ENCODE measurements at places on chromosomes 7 and 10.
A peak's percentile ranks its signal among the peaks of the same experiment; 100 is the strongest.

DNA sequence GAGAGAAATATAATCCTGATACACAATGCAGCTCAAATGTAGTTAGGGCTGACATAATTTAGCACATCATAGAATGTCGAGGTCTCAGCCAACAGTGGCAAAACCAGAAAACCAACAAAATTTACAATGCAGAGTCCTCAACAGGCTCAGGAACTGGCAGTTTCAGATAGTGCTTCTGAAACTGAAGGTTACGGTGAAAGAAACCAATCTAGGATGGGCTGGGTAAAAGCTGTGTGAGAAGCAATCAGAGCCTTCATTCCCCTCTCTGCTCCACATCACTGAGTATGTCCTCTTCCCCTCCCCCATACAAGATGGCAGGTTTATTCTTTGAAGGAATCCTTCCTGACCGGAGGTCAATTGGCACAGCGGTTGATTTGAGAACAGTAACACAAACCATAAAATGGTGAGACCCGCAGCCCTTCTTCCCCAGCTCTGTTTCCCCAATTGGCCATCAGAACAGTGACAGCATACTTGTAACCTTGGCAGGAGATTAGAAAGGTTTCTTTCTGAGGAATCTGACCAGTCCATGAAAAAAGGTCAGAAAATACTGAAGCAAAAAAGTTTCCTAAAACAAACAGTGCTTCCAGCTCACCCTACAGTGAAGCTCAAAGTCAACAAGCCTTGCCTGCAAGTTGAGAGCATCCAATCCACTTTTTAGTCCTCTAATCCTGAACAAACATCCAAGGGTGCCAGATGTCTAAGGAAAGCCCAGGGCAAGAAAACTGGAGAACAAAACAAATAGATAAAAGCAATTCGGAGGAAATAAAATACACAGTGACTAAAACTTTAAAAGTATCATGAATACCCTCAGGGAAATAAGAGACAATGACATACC lies 53.9 kb upstream of the IL6 start:
- no peak for DNase-seq

DNA sequence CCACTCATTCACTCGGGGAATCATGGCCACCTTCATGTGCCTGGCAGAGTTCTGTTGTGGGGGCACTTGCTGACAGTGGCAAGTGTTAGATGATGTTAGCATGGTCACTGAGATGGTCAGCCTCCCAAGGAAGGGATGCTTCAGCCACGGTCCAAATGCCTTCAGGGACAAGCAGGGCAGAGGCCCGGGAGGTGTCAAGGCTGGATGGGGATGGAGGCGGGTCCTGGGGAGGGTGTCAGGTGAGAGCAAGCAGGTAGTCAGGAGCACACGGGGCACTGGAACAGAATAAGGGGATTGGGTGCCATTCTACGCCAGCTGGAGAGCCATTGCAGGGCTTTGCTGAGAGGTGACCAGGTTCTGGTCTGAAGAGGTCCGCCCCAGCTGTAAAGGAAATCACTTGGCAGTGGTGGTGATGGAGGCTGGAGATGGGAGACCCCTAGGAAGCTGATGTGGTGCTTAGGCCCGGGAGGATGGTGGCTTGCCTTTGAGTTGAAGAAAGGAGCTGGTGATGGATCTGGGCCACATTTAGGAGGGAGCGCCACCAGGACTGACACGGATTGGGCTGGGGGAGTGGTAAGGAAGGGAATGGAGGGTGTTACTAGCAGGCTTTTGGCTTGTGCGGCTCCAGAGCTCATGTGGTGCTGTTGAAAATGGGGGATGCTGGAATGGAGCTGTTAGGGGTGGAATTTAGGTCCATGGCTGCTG lies 24.1 kb downstream of the AGAP3 start:
- no peak for DNase-seq

- DNase-seq: no peak
Measured at GRCh38 chr10:126734967-126735366, 64.5 kb upstream of the C10orf90 start.

DNA sequence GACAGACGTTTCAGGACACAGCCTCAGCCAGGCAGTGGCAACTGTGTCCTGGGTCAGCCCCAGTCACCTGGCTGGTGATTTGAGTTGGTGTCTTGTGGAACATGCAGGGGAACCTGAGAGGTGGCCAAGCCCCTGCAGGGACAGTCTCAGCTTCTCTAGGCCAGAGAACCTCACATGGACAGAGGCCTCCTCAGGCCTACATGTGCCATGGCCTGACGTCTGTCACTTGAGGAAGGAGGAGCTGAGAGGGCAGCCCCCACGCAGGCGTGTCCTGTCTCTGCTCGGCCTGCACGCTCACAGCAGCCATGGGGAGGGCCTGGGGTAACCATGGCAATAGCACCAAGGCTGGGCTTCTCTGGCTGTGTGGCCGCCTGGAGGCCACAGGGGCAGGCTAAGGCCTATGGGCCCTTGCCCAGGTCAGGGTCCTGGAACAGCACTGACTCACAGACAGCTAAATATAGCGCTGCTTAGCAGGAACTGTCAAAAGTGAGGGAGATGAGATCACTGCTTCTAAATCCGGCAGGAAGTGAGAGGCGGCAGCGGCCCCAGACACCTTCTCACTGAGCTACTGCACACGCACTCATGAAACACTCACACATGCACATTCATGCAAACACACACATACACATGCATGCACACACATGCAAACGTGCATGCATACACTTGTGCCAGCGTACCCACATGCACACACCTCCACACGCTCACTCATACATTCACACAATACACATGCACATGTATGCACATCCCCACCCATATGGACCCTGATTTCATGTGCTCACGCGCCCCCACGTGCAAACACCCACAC lies 57.0 kb downstream of the YKT6 start:
- DNase-seq: peak; percentile 23

- no peak for DNase-seq
Measured at GRCh38 chr7:152590481-152590880, 85.5 kb downstream of the XRCC2 start.

DNA sequence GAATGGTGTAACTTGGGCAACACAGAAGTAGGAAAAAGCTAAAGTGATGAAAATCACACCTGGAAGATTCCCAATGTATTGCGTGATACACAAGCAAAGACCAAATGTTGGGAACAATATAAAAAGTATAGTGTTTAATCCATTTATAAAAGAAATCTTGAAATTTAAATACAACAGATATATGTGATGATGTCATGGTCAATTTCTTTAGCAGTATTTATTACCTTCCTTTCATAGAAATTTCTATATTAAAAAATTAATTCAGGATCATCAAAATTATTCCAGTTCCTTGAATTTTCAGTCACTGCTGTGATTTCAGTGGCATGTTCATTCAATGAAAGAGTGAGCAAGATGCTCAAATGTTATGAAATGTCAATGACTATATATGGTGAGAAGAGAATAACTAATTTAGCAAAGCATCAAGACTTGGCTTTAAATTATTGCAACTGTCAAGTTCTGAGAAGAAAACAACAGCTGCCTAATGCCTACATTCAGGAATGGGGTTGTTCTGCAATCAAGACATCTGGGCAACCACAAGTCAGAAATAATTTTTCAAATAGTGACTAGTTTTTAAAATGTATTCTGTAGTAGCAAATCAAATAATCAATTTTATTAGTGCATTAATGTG lies 308.8 kb downstream of the SEMA3D start:
- DNase-seq: no peak

- DNase-seq: no peak
Measured at GRCh38 chr10:2335626-2336025, 598.3 kb upstream of the ADARB2 start.

GRCh38 chr7:114150689-114151088 lies 231.9 kb upstream of the PPP1R3A start:
- no peak for DNase-seq

DNA sequence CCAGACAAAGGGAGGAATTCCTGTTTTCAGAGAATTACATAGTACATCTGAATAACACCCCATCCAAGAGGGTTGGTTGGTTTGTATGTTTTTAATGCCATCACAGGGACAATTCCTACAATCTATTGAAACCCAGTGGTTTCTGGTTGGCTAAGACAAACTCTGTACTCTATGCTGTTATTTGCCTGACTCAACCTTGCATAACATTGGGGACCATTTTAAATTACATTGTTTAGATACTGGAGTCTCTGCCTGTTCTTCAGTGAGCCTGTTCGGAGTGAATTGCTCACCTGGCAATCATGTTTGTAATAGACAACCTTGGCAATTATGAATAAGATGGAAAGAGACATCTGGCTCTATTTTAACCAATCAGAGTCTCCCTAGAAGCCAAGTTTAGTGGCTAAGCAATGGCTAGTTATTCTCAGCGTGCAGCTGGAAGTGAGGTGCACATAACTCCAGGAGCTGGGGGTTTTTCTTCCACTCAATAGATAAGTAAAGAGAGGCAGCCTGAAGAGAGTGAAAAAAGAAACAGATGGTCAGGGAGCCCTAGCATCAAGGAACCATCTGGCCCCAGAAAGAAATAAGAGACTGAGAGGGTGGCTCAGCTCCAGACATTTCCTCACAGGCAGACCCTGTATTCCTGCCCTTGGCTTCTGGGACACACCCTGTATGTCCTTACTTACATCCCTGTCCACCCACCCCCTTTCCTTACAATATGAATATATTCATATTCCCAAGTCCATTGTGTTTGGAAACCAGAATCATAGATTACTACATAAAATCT lies 21.2 kb upstream of the SLC35G1 start:
- DNase-seq: no peak

DNA sequence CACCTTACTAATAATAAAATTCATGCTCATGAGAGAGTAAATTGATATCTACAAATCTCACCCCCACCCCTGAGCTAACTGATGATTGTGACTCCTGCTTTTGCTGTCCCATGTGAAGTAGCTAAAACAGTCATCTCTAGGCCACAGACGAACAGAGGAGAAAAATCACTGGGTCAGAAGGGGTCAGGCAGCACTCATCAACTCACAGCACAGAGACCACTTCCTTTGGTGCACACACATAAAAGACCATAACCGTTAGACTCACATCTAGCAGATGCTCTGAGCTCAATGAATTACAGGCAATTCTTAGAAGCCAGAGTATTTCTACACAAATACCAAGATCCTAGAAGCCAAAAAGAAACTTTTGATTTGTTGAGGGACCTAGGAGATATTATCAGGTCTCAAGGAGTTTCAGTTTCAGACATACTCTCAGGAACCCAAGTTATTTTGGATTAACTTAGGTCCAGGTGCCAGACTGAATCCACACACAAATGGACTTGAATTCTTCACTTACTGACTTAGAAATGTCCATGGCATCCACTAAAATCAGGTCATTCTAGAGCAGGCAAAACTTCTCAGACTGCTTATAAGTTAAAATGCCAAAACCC lies 65.0 kb upstream of the TES start:
- no peak for DNase-seq

- DNase-seq: no peak
Measured at GRCh38 chr10:8298896-8299570, 244.5 kb downstream of the GATA3 start.

DNA sequence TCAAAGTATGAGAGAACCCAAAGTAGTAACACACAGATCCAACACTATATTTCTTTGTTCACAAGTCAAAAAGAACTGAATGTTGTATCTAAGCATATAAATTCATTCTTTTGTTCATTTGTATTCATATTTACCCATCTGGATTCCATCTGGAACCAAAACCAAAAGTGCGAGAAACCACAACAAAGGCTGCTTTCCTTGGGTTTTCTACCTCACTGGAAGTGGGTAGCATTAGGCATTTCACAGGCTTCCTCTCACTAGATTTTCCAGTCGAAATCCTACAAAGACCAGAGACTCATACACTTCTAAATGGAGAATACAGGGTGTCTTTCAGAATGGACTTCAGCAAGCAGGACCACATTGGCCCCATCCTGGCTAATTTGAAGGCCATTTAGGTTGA lies 109.8 kb upstream of the WNT16 start:
- no peak for DNase-seq

- DNase-seq: peak; percentile 8
Measured at GRCh38 chr10:129877773-129878371, 86.2 kb downstream of the EBF3 start.

Data from activated CD8-positive, alpha-beta memory T cell treated with anti-CD3 and anti-CD28 coated beads for 1 hour (primary cell).